NCI-H146 (cell line): ENCODE measurements at places on chromosomes 12 and 14.

DNA sequence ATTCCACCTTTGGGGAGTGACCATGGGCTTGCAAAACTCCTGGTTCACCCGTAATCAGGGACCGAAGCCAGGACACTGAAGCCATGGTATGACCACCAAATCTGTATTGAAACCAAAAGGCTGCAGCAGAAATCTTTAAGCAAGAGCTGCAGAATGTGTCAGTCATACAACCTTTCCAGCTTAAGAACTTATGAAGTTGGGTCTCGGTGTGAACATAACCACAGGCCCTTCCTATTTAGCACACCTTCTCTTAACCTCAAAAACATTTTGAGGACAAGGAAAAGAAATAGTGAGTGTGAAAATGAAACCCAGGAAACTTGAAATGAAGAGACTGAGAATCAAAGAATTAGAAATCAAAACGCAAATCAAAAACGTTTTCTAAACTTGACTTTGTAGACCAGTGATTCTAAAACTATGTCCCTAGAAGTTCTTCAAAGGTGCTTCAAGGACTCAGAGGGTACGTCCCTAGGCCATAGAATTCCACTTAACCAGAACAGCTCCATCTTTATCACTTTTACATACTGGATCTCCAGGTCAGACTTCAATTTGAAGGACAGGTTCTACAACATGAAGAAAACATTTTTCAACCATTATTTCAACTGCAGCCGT lies 231.6 kb upstream of the GRIP1 start:
- DNase-seq = no peak

DNA sequence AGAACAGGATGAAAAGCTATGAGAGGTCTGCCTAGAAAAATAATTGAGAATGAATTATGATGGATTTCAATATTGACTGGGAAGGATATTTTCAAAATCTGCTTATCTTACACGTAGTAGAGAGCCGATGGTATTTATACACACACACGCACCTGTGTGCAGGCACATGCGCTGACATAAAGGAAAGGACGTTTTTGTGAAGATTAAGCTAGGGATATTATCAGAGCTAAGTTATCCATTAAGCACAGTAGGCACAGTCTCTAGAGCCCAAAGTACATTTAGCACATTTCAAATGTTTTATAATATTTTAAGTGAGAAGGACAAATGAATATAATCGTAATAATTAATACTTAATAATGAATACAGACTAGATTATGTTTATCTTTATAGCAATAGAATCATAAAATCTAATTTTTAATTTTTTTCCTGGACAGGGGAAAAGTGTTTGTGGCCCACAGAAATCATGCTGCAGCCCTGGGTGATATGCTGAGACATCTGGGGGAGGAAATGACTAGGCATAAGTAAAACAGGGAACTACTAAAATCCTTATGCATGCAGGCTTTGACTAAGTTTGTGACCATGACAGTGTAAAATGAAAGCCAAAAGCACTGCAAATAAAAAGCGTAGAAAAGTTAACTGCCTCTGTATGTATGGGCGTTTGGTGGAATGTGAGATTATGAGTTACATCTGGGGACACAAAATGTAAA lies 146.1 kb downstream of the KITLG start:
- no peak for DNase-seq

DNA sequence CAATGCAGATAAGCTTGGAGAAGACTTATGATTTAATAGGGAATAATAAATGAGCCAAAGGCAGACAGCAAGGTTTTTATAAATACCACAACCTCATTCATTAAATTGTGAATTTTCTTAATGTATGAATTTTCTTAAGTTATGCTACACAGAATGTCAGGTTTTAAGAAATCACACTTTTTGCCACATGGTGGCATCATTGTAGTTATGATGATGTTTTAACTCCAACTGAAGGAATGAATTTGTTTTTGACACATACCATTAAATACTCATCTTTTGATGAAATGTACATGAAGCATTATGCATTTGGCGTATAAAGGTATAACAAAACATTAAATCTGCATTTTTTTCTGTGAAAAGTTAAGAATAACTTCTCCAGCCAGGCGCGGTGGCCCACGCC lies 524.1 kb upstream of the FBXO33 start:
- no peak for DNase-seq

DNA sequence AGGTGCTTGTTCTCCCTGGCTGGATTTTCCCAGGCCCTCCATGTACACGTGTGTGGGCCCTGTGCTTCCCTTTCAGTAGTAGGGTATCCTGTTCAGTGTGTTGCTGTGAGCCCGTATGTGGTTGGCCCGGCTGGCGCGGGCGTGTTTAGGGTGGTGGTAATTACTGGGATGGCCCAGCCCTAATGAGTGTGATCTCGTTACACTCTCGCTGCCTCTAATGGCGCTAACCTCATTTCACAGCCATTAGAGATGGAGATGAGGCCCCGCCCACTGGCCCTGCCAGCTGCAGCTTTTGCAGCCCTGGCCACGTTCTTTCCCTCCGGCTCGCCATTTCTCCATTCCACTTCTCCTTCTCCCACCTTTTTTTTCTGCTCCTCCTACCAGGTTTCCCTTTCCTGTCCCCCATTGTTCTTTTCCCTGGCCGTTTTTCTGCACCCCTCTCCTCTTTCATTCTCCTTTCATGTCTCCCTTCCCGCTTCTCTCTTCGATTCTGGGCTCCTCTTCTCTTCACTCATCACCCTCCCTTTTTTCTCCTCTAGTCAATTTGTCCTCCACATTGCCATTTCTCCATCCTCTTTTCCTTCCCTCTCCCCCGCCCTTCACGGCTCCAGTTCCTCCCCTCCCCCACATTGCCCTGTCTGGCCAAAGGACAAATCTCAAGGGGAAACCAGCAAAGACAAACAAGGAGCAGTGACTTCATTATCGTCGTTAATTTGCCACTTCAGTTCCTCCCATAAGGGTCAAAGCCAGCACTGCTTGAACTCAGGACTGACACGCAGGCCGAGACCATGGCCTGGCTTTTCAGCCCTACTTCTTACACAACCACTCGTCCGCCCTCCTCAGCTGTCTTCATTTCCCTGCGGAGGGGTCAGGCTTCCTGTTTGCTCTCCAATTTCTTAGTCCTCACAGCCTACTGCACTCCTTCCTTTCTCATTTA lies 6.8 kb downstream of the ZFHX2 start:
- DNase-seq = peak; percentile 96

- no peak for DNase-seq
These were observed 68.2 kb upstream of the SLC24A4 start for GRCh38 chr14:92254786-92255185.

GRCh38 chr12:49975318-49975761 lies 2.6 kb downstream of the AQP6 start:
- DNase-seq = no peak

- no peak for DNase-seq
These were observed 2.1 kb upstream of the RABGGTA start for GRCh38 chr14:24273422-24273998.

GRCh38 chr14:51596488-51597117 lies 55.1 kb upstream of the FRMD6 start:
- DNase-seq = no peak

- no peak for DNase-seq
These were observed 332.6 kb downstream of the SLC16A7 start for GRCh38 chr12:59928416-59928815.

- no peak for DNase-seq
These were observed 32.4 kb downstream of the LMO3 start for GRCh38 chr12:16573398-16574077.

GRCh38 chr12:132658149-132658894 lies 28.8 kb downstream of the POLE start:
- DNase-seq = no peak

DNA sequence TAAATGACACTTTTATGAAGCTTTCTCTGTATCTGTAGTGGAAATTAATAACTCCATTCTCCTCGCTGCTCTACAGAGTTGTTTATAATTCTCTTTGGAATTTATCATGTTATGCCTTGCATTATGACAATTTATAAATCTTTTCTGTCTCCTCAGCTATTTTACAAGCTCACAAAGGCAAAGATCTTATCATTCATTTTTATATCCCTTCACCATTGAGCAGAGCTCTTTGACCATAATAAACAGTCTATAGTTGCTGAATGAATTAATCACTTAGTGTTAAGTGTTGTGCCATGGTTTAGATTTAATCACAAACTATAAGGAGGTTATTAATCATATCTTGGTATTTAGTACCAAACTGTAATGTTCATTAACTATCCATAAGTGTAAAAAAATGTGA lies 126.4 kb downstream of the NAV3 start:
- DNase-seq = no peak

GRCh38 chr12:42090899-42091298 lies 53.8 kb downstream of the GXYLT1 start:
- DNase-seq = no peak

DNA sequence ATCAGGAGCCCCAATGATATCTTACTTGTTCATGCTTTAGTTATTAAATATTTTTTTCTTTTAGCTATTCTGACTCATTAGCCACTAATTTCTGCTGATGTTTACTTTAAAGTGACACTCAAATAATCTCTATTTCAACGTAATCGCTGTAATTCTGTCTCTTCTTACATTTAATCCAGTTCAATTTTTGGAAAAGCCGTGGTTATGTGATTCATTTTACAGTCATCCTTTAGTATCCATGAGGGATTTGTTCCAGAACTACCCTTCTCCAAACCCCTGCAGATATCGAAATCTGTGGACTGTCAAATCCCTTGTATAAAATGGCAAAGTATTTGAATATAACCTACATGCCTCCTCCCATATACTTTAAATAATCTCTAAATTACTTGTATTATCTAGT lies 1103.4 kb downstream of the LRFN5 start:
- no peak for DNase-seq
